ENCODE measurements at places on chromosomes 12 and 14.
A peak's percentile ranks its signal among the peaks of the same experiment; 100 is the strongest.

DNA sequence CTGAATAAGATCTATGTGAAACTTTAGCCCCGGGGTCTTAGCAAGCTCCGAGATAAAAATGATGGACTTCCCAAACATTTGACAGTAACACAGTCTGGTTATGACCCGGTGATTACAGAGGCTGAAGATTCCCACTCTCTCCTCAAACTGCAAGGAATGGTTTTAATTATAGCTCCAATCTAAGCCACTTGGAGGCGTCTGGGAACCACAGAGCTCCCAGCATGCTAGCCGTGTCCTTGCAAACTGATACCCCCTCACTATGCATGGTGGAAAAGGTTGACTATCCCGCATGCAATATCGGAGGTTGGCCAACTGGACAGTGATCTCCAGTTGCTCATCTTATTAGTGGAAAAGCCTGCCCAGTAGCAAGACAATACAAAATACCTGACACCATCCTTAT, 76.5 kb upstream of the GRIN2B start:
- no peak for DNase-seq

DNA sequence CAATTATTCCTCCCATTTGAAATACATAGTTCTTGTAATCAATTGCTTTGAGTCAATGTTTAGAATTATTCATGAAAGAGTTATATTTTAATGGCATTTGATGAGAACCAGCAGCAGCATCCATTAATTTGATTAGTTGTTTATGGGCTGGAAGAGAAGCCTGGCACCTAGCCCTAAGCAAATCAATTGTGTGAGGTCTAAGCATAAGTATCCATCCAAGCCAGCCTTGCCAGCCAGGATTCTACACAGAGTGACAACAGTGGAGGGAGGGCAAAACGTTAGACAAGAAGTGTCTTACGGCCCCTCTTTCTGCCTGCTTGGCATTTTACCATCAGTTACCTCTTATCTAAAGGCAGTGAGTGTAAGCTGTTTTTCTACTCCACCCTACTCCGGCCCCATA, 478.5 kb downstream of the NELL2 start:
- DNase-seq, result no peak

DNA sequence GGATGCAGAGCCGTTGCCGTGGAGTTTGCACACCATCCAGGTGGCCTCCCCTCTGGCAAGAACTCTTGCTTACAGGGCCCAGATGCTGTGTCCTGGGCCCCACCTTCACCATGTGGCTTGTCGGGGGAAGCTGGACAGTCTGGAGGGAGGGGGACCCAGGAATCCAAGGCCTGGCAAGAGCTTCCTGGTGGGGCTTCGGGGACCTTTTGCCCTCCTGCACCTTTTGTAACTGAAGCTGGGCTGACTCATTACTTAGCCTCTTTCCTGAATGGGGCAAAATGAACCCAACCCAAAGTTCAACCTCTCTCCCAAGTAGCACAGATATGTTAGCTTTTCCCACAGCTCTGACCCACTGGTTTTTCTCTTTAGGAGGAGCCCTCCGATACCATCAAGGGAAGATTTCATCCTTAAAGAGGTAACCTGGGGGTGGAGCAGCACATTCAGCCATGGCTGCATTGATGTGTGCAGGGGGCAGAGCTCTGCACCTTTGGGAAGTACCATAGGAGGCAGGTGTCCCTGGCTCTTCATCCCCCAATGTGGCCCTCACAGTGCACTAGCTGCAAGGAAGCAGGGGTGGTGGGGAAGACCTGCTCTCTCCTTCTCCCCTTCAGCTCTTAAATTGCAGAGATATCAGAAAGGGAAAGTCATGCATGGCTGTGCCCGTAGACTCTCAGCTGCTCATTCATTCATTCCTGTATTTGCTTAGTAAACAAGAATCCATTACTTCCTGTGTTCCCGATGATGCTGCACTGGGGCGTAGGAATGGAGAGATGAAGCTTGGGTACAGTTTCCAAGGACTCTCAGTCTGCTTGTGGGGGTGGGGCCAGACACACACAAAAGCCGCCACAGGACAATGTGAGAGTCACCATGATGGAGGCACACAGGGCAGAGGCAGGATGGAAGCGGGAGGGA, 13.0 kb downstream of the MVK start:
- DNase-seq, result no peak

DNA sequence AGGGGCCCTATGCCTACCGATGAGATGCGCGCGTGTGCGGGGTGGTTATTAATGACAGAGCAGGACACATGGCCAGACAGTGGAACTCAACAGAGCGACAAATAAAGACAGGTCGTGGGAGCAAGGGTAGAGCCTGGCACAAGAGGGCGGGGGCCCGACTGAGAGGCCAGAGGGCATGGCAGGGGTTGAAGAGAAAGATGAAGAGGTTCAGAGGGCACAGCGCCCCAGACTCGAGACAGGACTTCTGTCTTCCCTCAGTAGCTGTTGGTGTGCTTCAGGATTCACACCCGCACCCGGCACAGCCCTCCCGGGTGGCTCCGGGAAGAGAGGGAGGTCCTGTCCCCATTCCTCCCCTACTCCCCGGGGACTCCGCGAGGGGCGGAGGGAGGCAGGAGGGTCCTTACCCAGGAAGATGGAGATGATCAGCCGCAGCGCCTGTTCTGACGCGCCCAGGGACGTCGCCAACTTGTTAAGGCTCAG, 366 bp downstream of the LPCAT3 start:
- DNase-seq, result no peak

GRCh38 chr12:38601949-38602348, 285.4 kb downstream of the ALG10B start:
- DNase-seq, result no peak

DNA sequence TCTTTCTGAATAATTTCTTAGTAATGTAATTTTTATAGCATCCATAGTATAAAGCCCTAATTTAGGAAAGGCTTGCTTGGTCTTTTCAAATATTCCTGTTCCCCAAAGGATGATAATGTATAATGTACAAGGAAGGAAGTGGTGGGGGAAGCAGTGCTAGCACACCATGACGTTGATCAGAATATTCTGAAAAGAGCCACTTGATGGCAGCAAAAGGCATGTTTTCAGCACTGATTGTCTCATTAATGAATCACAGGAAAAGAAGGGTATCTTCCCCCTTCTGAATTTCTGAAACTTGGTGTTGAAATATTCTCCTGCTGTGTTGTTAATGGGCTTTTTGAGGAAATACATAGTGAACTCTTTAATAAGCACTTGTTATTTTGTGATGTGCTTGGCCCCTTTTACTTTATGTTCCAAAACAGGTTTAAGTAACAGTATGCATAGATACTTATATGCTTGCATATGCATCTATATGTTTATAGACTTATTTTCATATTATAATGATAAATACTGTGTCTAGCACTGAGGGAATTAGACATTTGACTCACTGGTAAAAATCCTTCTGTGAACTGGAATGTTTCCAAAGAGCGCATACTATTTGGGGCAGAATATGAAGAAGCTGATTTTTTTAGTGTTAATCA, 122.0 kb downstream of the TMEM117 start:
- peak; percentile 16 for DNase-seq

DNA sequence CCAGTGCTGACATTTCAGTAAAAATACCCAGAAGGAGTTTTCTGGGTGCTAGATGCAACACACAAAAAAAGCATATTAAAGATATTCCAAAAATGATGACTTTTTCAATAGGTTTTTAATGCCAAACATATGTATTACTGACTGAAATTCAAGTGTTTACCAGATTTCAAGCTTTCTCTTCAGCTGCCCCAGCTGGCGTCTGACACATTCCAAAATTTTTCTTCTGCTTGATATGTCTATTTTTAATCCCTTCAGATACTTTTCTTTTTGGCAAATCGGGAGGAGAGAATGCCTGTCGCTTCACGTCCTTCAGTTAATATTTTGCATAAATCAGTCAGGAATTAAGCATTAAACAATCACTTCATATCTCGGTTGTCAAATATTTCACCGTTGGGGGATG, 7.1 kb upstream of the CCDC60 start:
- DNase-seq, result no peak

- no peak for DNase-seq
Measured at GRCh38 chr14:100088226-100088625, 23.0 kb downstream of the EVL start.

DNA sequence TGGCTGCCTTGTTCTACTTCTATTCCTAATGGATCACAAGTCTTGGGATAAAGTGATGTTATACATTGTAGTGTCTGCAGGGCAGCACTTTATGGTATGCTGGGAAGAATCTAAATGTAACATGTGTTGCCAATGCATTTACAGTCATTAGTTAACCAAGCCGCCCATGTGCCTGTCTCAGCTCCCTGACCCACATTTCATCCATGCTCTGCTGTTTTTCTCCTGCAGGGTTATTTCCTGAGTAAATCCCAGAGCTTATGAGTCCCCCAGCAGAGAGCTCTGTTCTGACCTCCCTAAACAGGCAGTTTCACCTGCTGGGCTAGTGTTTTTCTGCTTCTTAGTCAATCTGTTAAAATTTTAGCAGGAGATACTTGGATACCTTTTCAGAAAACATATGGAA, 4.4 kb upstream of the TMTC2 start:
- no peak for DNase-seq

DNA sequence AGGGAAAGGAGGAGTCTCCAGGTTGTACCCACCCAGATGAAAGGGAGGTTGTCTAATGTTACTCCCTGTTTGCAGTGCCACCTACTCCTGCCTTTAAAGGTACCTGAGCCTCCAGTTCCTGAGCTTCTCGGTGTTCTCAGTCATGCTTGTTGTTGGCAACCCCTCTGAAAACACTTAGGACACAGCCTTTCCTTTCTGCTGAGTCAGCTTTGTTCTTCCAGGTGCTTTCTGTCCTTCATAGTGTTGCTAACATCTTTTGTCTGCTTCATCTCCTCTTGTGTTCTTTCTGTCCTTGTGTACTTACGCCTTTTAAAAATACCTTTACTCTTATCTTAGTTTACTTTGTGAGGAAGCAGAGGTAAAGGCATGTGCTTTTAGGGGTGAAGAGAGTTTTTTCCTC, 97.0 kb upstream of the NEDD1 start:
- DNase-seq, result no peak

DNA sequence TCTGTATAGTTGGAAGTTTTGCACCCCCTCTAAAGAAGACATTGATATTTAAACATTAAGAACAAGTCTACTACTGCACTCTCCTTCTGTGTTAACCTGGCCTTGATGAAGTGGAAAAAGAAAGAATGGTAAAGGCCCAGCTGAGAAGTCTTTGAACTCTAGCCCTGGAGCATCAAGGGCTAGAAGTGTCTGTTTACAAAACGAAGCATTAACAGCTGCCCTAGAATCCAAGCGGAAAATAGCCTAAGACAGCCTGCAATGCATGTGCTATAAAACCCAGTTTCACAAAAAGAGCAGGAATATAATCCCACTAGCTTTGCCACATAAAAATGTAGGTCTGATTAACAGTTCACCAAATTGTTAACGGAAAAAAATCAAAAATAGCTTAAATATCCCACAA, 60.5 kb downstream of the NUMB start:
- DNase-seq, result no peak

- no peak for DNase-seq
Measured at GRCh38 chr14:38302034-38302433, 46.1 kb upstream of the CLEC14A start.

- no peak for DNase-seq
Measured at GRCh38 chr14:93302688-93303581, 29.9 kb downstream of the BTBD7 start.

DNA sequence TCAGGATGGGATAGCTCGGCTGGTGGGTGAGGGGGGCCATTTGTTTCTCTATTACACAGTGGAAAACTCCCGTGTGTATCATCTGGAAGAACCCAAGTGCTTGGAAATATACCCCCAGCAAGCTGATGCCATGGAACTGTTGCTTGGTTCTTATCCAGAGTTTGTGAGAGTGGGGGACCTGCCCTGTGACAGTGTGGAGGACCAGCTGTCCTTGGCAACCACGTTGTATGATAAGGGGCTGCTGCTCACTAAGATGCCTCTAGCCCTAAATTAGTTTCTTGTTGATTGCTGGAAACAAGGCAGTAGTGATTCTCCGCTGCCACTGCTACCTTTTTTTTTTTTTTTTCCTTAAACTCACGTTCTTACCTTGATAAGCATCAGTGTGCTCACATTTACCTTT, 1.9 kb downstream of the RIOX1 start:
- no peak for DNase-seq

- no peak for DNase-seq
Measured at GRCh38 chr14:101112351-101113107, 209.0 kb upstream of the RTL1 start.

DNA sequence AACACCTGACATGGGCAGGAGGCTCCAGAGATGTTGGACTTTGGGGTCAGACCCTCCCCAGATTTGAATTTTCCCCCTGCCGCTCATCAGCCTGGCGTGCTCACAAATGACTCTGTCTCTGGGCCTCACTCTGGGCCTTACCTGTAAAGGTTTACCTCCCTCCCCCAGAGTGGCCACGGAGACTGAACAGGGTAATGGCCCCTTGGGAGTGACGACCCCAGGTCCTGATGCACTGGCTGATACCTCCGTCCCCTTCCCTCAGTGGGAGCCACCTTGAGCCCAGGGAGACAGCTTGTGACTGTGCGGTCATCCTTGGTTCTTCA, 7.0 kb downstream of the SLC25A29 start:
- no peak for DNase-seq

- no peak for DNase-seq
Measured at GRCh38 chr12:65670775-65671174, 153.5 kb upstream of the HMGA2 start.
